ENCODE measurements at places on chromosomes 2 and 18.

- no peak for DNase-seq
These were observed 800 bp downstream of the HOXD13 start for GRCh38 chr2:176093145-176093897.

DNA sequence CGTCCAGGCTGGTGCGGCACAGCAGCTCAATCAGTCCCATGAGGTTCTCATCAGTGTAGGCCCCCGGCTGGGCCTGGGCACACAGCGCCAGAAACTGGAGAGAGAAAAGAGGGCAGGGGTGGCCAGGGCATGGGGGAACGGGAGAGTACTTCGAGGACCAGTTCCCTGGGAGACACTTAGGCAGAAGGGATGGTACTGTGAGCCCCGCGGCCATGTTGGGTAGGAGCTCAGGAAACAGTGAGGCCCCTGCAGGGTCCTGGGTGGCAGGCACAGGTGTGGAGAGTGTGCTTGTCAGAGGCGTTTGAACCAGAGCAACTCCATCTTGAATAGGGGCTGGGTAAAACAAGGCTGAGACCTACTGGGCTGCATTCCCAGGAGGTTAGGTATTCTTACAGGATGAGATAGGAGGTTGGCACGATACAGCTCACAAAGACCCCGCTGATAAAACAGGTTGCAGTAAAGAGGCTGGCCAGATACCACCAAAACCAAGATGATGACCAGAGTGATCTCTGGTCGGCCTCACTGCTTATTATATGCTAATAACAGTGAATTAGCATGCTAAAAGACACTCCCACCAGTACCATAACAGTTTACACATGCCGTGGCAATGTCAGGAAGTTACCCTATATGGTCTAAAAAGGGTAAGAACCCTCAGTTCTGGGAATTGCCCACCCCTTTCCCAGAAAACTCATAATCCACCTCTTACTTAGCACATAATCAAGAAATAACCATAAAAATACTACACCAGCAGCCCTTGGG, 51.9 kb upstream of the SEMA4C start:
- no peak for DNase-seq

- no peak for DNase-seq
These were observed 13.6 kb upstream of the ANKRD53 start for GRCh38 chr2:70964596-70965386.

DNA sequence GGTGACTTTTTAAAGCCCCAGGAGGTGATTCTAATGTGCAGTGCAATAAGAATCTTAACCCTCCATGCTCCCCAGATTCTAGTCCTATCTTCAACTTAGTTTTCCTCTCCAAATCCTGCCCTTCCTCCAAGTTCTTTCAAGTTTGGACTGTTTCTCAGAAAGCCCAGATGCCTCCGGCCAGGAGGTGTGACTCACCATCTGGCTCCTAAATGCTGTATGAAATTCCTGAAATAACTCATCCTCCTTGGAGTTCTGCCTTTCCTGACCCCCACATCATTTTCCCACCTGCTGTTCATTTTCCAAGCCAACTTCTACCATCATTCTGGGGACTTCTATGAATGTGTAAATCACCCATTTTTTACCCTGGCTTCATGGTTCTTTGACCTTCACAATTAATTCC, 118.2 kb upstream of the NOL4 start:
- DNase-seq, result no peak

- DNase-seq, result no peak
These were observed 721 bp downstream of the ADAM17 start for GRCh38 chr2:9554921-9555296.

- DNase-seq, result no peak
These were observed 59.7 kb downstream of the HNMT start for GRCh38 chr2:138023976-138024375.

DNA sequence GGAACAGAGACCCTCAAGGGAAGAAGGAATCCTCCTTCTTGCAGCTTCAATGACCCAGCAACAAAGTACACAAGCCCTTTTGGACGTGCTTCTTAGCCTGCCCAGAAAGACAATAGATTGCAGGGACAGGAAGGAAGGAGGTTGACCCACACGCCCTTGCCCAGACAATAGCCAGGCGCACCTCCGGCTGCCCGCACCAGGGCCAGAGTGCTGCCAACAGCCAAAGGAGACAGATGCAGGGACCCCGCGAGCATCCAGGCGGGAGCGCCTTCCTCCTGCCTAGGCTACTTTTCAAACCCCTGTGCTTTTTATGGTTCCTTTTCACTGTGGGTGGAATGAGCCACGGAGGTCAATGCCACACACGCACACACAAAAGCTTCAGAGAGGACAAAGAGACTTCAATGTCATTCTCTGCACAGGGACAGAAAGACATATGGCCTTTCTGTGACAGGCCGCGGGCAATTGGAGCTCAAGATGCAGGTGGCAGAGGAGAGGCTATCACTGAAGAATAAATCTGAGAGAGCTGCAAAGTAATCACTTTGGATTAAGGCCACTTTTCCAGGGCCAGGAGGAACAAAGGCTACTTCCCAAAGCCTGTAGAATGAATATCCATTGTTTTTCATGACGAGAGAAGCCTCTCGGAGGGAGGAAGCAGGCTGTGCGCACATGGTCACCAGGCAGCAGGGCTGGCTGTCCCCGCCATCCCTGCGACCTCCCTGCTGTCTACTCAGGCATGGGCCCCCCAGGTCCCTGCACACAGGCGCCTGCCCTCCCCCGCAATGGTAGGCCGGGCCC, 300.6 kb downstream of the EIPR1 start:
- no peak for DNase-seq

DNA sequence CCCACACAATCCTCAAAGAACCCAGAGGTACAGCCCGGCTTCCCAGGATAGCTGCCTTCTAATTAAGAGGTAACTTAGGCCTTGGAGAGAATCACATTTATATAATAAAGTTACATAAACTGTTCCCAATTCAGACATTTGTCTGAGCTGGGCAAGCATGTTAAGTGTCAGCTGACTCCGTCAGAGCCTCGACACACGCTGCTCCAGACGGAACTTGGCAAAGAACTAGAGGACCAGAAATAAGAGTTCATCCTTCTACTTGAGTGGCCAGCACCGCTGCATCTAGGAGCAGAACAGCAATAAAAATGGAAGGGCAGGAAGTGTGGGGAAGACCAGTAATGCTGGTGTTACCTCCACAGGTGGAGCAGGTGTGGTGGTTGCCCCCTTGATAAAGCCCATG, 80.5 kb downstream of the MYO5B start:
- no peak for DNase-seq

- no peak for DNase-seq
These were observed 69.0 kb downstream of the STPG4 start for GRCh38 chr2:47086054-47086471.

GRCh38 chr2:170086751-170087412, 91.1 kb upstream of the MYO3B start:
- DNase-seq, result no peak

DNA sequence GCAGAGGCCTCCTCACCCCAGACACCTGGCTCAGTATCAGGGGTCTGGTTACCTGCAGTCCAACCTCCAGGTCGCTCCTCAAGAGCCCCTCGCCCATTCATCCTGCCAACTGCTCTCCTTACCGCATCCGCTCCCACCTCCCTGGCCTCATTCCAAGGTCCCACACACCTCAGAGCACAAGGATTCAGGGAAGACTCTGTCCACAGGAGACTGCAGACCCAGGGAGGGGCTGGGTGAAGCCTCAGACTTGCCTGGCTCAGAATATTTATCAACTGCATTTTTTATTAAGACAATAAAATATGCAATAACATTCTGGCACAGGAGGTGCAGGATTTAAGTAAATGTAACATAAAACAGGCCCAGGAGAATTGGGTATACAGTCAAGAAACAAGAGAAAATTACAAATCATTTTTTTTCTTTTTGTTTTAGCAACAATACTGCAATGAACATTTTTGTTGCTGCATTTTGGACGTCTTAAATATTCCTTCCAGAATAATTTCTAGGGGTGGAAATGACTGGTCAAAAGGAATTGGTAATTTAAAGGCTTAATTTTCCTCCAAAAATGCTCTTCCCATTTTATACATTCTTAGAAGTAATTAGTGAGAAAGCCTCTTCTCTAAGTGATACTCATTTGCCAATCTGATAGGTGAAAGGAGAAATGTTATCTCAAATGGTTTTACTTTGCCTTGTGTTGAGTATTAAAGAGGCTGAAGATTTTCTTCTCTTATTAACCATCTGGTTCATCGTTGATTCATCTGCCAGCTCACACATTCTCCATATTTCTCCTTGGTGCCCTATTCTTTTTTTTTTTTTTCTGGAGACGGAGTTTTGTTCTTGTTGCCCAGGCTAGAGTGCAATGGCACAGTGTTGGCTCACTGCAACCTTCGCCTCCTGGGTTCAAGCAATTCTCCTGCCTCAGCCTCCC, 42.5 kb downstream of the TEX44 start:
- DNase-seq, result no peak

- no peak for DNase-seq
These were observed 430.1 kb upstream of the CHST9 start for GRCh38 chr18:27614951-27615844.

DNA sequence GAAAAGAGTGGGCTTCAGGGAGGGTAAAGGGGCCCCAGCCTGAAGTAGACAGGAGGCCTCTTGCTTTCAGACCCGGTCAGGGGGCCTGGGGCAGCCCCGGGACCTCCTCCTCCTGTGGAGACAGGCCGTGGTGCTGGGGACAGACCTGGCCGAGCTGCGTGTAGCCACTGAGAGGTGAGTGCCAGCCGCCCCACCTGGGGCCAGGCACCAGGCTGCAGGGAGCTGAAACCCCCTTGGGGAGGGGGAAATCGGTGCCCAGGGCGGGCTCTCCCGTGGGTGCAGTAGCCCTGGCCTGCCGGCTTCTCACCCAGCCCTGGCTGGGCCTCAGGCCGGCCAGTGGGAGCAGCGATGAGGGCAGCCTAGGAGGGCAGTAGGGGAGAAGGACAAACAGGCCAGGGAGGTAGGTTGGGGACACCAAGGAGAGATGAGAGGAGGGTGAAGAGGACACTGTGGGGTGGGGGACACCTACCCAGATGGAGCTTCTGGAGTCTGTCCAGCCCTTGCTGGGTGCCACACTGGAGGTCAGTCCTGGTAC, 24.0 kb downstream of the CROCC2 start:
- DNase-seq, result no peak

GRCh38 chr2:20796374-20796791, 26.5 kb downstream of the LDAH start:
- DNase-seq, result no peak

GRCh38 chr2:212177724-212178123, 360.9 kb downstream of the ERBB4 start:
- DNase-seq, result no peak

DNA sequence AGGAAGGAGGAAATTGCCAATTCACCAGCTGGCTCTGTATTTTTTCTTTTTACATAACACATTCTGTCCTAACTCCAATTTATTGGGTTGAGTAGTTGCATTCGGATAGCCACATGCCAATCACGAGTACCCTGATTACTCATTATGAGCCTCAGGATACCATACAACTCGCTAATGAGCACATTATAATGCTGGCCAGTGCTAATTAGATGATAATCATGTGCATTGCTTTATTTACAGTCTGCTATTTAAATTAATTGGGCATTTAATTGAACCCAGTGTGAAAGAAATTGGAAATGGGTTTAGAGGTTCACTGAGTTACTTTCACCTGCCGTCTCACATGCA, 15.2 kb downstream of the G6PC2 start:
- no peak for DNase-seq

DNA sequence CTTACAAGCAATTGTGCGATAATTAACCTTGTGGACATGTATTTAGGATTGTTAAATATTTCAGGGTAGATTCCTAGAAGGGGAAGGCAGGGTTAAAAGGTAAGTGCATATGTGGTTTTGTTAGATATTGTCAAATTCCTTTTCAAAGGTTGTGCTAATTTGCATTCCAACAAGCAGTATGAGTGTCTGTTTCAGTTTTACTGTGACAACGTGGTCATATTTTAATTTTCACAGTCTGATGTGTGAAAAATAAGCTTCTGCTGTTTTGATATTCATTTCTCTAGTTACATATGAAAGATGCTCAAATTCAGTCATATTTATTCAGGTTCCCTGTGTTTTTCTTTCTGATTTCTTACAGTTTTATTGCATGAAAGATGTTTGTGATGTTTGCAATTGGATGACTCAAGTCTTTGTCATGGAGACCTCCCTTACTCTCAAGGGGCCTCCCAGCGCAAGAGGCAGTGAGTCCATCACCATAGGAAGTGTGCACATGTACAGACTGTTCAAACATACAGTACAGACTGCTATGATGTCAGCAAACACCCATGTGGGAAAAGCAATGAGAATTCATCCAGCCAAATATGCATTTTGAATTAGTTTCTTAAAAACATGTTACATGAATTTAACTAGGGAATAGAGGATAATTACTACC, 310.8 kb downstream of the GALR1 start:
- DNase-seq, result peak; percentile 10

GRCh38 chr2:69725706-69726360, 16.1 kb upstream of the ANXA4 start:
- DNase-seq, result no peak

DNA sequence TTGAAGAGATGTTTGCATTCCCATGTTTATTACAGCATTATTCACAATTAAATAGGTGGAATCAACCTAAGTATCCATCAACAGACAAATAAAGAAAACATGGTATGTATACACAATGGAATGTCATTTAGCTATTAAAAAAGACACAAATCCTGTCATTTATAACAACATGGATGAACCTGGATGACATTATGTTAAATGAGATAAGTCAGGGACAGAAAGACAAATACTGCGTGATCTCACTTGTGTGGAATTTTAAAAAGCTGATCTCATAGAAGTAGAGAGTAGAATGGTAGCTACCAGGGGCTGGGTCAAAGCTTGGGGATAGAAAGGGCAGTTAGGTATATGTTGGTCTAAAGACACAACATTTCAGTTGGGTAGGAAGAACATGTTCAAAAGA, 376.3 kb downstream of the EPHA4 start:
- DNase-seq, result no peak

GRCh38 chr2:15120631-15121030, 440.5 kb downstream of the NBAS start:
- no peak for DNase-seq

DNA sequence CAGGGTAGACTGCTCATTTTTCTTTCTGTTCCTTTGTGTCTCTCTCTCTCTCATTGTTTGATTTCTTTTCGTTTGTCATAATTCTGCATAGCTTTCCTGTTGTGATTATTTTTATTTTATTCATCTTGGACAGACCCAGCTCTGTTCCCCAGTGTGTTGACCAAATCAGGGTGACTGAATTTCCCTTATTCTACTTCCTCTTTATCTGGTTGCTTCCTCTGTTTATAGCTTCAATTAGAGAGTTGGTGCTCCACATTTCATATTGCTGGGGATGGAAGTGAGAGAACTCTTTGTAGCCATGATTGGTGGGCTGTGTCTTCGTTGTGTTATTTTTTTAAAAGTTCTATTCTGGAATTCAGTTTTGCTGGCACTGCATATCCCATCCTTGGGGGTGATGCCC, 19.1 kb downstream of the PROKR1 start:
- no peak for DNase-seq
